ENCODE measurements at places on chromosomes 11 and 22.
A peak's percentile ranks its signal among the peaks of the same experiment; 100 is the strongest.

DNA sequence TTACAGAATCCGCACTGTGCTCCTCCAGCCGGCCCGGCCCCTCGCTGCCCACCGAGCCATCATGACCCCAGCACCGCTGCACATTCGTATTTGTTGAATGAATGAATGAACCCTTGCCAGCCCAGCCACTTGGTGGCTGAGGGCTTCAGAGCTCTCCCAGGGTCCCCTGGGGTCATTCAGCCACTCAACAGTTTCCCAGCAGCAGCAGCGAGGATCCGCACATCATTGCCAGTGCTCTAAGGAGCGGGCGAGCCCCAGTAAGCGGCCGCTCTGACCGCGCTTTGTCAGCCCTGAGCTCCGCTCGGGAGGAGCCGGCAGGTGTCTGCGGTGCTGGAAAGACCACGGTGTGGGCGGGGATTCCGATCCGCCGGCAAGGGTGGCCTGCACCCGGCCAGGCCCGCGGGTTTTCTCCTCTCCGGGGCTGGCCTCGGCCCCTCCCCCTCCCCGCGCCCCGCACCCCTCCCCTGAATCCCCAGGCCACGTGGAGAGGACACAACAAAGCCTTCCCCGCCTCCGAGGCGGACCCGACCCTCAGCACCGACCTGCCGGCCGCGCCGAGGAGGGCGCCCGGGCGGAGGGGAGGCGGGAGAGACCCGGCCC lies 563 bp downstream of the BID start:
- DNase-seq, result peak; percentile 59

DNA sequence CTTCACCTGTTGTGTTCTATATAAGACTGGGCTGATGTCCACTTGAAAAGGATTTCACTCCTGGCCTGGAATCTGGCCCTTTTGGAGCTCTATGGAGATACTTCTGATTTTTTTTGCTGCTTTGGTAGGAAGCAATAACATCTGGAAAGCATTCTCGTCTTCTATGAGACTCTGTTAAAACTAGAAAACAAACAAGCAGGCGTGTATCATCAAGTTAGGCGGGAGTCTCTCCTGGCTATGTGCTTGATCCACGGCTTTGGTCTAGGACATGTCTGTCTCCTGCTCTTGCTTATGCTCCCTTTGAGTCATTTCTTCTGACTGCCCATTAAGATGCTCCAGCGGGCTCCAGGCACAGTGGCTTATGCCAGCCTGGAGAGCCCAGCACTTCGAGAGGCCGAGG lies 121.4 kb upstream of the TTC12 start:
- no peak for DNase-seq

DNA sequence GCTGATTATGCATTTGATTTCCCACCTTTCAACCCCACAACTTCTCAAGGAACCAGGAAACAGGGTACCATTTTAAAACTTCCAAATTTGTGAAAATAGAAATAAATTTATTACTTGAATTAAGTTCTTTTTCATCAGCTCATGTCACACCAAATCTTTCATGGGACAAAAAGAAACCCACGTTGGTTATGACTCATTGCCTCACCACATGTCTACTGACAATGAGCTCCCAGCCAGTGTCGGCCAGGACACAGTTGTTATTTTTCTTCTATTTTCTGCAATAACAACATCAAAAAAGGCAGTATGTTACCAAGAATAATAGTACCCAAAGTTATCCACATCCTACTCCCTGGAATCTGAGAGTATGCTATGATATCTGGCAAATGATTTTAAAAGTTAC lies 17.3 kb downstream of the MS4A6A start:
- no peak for DNase-seq

DNA sequence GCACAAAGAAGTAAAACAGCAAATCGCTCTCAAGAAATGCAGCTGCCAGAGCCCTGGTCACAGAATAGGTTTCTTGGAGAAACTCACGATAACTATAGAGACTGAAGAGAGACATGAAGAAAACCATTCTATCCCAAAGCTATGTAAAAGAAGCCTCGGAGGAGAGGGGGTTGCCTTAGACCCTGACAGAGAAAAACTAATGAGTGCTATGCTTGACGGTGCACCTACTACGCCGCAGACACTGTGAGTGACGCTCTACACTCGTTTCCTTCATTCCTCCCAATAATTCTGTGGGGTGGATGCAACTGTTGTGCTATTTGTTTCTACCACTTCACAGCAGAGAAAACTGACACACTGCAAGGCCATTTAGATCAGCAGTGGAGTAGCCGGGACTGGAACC lies 121.8 kb downstream of the ETS1 start:
- no peak for DNase-seq

- DNase-seq, result peak; percentile 75
These were observed 50.3 kb downstream of the TEAD1 start for GRCh38 chr11:12724301-12725054.

- no peak for DNase-seq
These were observed 23.3 kb downstream of the OSBP2 start for GRCh38 chr22:30717952-30718351.

- DNase-seq, result no peak
These were observed 43.0 kb upstream of the API5 start for GRCh38 chr11:43268786-43269185.

- DNase-seq, result peak; percentile 76
These were observed 11.7 kb downstream of the RASD2 start for GRCh38 chr22:35552196-35552842.
